GDM1 (cell line): ENCODE measurements at places on chromosomes 5 and 9.

- no peak for DNase-seq
These were observed 8.9 kb downstream of the MTRR start for GRCh38 chr5:7877851-7878250.

GRCh38 chr5:171863935-171864334, 78.3 kb downstream of the SMIM23 start:
- DNase-seq = no peak

GRCh38 chr5:57441557-57441956, 41.1 kb downstream of the ACTBL2 start:
- no peak for DNase-seq

DNA sequence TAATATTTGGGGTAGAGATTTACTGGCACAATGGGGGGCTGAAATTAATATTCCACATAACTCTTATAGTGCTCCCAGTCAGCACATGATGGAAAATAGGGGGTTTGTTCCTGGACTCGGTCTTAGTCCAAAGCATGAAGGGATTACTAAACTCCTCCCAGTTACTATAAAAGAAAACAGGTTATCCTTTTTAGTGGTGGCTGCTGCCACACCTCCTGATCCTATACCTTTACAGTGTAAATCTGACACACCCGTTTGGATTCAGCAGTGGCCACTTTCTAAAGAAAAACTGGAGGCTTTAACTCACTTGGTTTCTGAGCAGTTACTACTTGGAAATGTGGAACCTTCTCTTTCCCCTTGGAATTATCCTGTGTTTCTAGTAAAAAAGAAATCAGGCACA, 572.9 kb upstream of the PTGER4 start:
- no peak for DNase-seq

DNA sequence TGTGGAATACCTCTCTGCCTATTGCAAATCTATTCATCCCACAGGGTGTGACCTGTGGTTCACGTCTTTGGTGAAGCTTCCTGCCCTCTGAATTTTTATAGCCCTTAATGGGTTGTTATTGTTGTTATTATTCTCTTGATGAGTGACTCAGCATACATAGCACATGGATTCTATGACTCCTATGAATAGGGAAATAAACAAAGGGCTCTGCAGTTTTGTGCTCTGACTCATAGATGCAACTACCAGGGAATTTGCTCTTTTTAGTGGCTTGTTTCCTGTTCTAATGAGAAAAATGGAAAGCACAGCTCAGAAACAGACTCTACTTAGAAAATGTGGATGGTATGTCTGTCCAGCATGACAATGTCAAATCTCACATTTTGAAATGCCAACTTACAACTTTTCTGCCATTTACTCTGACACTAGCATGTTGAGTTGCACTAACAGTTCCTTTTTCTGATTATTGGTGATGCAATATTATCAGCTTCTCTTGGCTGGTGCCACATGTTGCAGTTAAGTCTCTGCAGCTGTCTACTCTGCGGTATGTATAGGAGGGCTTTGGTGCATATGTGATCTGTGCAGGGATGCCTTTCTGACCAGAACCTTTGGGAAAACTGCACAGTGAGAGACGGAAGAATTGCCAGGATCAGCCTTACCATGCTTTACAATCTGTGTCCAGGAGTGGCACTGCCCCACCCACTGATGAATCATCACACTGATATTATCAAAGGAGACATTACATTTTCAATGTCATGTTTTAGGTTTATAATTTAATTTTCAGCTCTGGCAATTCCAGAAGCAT, 996.4 kb upstream of the WWC1 start:
- no peak for DNase-seq

- no peak for DNase-seq
These were observed 7.8 kb upstream of the LMX1B start for GRCh38 chr9:126605792-126606482.

- DNase-seq = no peak
These were observed 1.1 kb downstream of the GPBP1 start for GRCh38 chr5:57174890-57175510.
